Breast epithelium (tissue), 4 donors: ENCODE measurements at places on chromosomes 5 and 9.

GRCh38 chr5:108345541-108346171 lies 36.2 kb downstream of the FBXL17 start:
- DNase-seq: no peak

GRCh38 chr5:84354101-84354500 lies 30.6 kb downstream of the EDIL3 start:
- no peak for DNase-seq

DNA sequence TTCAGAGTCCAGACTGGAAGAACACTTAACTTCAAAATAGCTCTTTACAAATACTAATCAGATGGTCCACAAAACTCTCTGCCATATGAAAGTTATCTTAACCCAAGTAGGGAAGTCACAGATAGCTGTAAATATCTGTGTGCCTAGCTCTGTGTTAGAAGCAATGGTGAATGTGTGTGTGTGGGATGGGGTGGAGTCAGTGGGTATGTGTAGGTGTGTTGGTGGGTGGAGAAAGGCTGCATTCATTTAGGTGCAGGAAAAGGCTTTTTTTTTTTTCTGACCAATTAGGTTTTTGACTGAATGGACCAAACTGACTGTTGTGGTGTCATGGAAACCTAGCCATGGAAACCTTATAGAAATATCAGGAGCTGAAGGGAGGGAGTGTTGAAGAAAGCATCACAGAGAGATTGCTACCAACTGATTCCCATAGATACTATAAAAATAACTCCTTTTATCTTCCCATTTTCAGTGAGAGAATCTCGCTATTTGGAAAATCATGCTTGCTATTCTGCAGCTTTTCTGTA lies 156.2 kb upstream of the NR3C1 start:
- DNase-seq: no peak

GRCh38 chr5:132474881-132475496 lies 15.6 kb downstream of the IRF1 start:
- no peak for DNase-seq

DNA sequence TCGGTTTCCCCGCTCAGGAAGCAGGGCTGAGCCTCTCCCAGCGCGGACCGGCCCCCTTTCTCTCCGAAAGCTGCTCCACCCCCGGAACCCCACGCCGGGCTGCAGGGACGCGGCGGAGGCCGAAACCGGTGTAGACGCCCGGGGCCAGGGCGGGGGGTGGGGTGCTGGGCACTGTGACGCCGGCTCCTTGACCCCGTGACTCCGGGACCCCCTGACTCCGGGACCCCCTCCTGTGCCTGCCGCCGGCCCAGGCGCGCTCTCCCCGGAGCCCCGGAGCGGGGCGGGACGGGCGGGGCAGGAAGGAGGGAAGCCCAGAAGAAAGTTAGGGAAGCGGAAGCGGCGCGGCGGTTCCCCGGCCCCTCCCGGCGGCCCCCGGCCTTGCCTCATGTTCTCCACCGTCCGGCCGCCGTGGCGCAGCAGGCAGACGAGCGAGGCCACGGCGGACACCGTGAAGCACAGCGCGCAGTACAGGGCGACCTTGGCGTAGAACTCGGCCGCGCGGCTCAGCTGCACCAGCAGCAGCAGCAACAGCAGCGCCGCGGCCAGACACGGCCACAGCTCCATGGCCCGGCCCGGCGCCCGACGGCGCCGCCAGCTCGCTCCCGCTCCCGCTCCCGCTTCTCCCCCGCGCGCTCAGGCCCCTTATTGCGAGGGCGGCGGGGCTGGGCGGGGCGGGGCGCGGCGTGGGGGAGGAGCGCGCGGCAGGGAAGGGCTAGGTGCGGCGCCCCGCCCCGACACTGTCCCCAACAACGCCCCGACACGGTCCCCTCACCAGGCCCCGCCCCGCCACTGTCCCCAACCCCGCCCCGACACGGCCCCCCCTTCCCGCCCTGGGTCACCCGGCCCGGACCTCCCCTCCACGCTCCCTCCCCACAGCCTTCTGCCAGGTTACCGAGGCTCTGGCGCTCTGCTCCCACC lies at the start of gene AGPAT2:
Gene AGPAT2, minus strand, starts transcription at position 664 of the 918 bp plus-strand sequence. Its CDS starts 100 bp downstream, at position 564.
- DNase-seq: peak; percentile 79

- DNase-seq: no peak
Observed at GRCh38 chr9:22105005-22105722, 96.1 kb upstream of the CDKN2B start.

GRCh38 chr9:22143799-22144625 lies 134.9 kb upstream of the CDKN2B start:
- DNase-seq: no peak

- DNase-seq: no peak
Observed at GRCh38 chr9:81825846-81826516, 102.2 kb upstream of the SPATA31D4 start.

- peak; percentile 83 for DNase-seq
Observed at GRCh38 chr5:149439899-149440542, 60.9 kb upstream of the IL17B start.

DNA sequence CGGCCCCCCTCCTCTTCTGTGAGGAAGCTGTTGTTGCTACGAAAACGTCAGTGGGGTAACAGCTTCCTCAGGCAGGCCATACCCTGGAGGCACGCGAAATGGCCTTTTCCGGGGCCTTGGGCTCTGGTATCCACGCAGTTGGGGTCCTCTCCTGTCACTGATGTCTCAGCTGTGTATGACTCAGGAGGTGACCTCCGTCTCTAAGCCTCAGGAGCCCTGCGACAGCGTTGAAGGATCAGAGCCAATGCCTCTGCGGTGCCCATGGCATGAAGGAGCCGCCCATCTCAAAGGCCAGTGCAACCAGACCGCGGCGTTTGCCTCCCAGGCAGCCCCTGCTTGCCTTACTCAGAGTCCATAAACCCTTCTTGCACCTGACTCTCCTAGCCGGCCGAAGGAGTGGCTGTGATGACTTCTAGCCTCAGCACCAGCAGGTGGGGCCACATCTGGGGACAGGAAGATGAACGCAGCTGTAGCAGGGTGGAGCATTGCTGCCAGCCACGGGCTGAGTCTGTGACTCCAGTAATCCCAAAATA lies 1.0 kb upstream of the MXD3 start:
- DNase-seq: no peak

DNA sequence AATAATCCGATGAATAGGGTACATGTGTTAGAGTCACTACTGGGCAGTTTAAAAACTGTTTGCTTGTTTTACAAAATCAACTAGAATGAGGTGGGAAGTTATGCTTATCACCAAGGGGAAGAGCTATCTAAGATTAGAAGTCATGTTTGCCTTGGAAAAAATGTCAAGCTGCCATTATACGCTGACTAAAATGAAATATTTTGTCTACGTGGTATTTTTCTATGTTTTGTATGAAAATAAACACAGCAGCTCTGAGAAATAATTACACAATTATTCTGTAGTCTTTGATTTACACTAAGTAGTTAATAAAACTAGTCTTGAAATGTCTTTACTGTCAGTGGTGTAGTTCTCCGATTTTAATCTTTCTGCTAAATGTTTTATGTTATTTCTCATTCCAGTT lies 241.9 kb upstream of the TARS1 start:
- DNase-seq: no peak

DNA sequence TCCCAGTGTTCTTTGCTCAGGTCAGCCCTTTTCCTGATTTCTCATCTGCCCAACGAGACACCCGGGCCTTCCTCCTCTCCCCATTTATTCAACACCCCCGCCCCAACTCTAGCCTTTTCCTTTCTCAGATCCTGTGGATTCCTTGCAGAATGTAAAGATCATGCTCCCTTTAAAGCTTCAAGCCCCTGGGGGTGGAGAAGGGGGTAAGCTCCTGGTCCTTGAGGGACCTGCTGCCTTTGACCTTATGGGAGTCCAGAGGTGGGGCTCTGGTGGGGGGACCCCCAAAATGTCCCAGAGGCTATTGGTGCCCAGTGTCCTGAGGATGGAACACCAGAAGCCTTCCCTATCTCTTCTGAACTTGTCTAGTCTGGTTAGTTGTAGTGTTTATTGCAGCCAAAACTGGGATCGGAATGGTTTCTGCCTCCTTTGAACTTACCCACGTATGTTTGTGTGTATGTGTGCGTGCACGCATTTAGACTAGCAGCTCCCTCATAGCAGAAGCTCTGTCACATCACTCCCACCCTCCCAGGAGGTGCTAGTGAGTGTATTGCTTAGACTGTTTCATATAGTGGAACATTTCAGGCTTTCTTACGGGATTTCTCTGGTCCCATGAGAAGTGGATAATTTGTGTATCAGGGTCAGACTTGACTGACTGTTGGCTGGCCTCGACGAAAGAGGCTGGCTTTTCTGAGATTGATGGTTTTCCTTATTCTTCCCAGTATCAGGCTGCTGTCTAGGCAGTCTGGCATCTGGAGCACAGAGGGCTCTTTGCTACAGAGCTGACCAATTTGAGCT lies 1.1 kb downstream of the GALNT10 start:
- no peak for DNase-seq

GRCh38 chr5:78661044-78661443 lies 12.5 kb upstream of the LHFPL2 start:
- no peak for DNase-seq

DNA sequence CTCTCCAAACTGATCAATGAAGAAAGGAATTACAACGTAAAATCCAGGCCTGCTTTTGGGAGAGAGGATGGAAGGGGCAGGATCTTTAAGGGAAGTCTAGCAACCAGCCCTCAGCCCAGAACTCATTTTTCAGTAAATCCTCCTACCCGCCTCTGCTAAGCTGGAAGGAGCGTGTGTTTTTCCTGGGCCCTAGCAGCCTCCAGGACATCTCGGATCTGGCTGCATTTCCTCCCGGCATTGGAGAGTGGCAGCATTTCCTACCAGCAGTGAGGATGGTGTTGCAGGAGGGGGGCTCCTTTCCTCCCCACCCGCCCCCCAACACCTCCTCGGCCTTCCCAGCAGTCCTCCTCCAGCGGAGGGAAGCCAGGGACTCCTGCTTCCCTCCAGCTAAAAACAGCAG lies 54.5 kb downstream of the DCP2 start:
- no peak for DNase-seq

GRCh38 chr5:105350486-105351140 lies 1788.0 kb upstream of the NUDT12 start:
- no peak for DNase-seq

- DNase-seq: no peak
Observed at GRCh38 chr9:136953771-136954269, 1.7 kb downstream of the LCN12 start.

DNA sequence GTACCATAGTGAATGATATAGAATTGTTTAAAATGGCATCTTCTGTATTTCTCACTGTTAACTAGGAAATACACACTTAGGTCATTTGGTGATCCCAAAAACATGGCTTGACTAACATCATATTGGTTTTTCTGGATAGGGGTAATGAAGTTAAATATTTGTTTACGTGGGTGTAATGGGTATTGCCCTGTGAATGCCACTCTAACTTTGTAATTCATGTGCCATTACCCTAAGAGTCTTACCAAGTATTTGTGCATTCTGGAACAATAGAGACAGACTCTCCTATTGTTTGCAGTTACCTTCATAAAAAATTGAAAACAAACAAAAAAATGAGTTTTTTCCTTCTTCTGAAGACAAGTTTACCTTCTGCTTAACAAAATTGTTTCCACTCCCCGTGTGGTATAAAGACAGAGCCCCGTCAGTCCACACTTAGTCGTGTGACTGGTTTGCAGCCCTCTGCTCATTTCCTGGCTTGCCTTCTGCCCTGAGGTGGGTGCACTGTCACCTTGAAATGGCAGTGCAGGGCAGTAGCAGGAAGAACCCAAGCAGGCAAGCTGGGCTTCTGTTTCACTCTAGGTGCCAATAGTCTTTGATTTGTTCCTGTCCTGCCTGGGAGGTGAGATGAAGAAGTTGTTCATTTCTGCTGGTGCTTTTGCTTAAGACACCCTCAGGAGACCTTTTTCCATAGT lies 9.6 kb upstream of the CATSPER3 start:
- DNase-seq: no peak

GRCh38 chr5:78615697-78616096 lies 32.9 kb downstream of the LHFPL2 start:
- DNase-seq: no peak

GRCh38 chr9:130268521-130269211 lies 3.1 kb downstream of the HMCN2 start:
- DNase-seq: no peak

DNA sequence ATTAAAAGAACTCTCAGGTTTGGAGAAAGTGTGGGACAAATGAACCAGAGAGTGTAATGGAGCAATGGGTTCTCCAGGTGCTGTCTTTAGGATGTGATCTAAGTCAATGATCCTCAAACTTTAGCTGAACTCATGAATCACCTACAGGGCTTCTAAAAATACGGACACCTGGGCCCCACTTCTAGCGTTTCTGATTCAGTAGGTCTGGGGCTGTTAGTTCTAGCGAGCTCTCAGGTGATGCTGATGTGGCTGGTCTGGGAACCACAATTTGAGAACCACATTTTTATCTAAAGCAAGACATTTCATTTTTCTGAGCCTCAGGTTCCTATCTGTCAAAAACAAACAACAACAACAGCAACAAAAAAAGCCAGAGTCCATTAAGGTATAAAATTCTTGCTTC lies 35.1 kb upstream of the PCA3 start:
- DNase-seq: no peak

GRCh38 chr5:80755626-80756025 lies 100.8 kb upstream of the DHFR start:
- no peak for DNase-seq

DNA sequence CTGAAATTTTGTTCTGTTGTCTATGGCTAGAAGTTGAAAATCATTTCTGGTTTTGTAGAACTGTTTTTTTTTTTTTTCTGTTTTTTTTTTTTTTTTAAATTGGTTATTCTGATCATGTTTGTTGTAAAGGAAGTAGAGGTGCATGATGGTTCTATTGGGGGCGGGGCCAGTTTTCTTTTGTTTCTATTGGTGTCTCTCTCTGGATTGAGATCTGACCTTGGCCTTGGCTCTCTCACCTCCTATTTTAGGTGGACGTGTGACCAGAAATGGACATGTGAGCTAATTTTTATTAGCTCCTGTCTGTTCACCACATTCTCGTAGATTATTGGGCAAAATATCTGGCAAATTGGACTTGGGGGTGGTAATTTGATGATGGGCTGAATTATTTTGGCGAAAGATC lies 3.2 kb downstream of the ZNF618 start:
- peak; percentile 31 for DNase-seq

GRCh38 chr9:29332789-29333188 lies 1759.5 kb upstream of the C9orf72 start:
- no peak for DNase-seq

DNA sequence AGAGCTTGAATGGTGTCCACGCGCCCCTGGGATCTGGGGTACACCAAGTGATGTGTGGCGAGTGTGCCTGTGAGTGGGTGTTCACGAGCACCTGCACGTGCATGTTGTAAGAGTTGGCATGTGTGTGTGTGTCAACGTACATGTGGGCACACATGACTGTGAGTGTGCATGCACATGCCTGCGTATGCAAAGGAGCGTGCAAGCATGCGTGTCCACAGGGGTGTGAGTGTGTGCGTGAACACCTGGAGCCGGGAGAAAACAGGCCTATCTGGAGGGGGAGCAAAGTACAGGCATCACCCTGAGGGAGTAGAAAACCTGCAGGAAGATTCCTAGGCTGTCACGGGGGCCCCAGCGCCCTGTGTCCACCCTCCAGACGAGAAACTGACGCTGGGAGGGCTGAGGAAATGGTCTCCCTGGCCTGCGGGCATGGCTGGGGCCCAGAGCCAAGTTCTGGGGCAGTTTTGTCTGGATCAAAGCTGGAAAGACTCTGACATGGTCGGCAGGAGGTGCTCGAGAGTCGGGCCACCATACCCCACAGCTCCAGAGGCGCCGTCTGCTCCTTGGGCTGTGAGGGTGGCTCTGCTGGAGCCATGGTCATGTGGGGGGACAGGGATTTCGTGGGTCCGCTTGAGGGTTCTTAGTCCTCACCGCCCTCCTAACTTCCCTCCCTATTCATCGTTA lies 31.8 kb downstream of the PTGES start:
- DNase-seq: no peak
